ENCODE measurements at places on chromosomes 1 and 21.

- DNase-seq = peak; percentile 45
Measured at GRCh38 chr1:115977499-115978258, 1.4 kb downstream of the SLC22A15 start.

DNA sequence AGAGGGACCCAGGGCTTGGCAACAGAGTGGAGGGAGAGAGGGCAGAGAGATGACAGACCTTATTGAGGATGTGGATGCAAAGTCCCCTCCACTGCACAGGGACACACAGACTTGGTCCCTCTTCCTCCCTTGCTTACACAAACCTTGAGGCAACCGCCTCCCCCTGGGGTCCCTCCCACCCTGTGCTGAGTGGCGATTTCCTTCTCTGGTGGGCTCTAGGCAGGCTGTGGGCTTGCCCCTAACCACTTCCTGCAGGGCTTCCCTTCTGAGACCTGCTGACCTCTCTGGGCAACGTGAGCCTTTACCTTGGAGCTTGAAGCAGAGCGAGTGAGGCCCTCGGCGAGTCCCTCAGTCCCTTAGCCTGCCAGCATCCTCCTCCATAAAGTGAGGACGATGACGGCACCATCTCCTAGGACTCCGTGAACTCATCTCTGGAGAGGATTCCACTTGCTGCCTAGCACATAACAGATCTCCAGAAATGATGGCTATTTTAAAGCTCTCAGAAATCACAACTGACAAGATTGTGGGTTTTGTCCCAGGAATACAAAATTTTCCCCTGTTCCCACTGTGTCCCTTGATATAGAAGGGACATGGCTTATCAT is 25.0 kb downstream of the KIAA1614 start:
- no peak for DNase-seq

GRCh38 chr1:221557013-221557412 is 184.9 kb downstream of the DUSP10 start:
- DNase-seq = peak; percentile 30

DNA sequence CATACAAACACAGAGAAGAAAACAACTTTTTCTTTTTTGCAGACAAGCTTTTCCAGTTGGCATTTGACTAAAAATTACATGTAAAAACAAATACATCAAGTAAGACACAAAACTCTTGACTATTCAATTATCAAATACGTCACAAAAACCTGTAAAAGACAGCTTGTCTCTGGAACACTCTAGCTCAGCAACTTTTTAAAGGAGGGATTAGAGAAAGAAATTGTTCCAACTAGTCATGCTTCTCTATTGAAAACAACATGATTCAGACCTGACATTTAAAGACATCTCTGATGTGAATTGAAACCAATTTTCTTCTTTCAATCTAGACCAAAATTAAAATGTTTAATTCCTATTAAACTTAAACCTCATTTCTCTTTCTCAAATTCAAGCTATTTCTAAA is 30.3 kb downstream of the SMYD3 start:
- no peak for DNase-seq

DNA sequence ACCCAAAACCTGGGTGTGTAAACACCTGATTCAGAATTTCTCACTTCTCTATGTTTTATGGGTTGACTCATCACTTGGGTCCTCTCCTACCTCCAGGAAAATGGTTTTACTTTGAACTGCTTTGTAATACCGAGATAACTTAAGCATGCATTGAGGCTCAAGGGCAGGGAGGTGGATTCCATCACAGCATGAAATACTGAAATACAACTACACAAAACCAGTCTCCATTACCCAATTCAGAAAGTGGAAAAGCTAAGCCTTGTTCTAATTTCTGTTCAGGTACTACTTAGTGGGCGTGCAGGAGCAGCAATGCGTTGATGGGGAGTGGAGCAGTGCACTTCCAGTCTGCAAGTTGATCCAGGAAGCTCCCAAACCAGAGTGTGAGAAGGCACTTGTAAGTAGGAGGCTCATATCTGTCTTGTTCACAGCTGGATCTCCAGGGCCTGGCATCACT is 6.1 kb upstream of the C4BPA start:
- no peak for DNase-seq

DNA sequence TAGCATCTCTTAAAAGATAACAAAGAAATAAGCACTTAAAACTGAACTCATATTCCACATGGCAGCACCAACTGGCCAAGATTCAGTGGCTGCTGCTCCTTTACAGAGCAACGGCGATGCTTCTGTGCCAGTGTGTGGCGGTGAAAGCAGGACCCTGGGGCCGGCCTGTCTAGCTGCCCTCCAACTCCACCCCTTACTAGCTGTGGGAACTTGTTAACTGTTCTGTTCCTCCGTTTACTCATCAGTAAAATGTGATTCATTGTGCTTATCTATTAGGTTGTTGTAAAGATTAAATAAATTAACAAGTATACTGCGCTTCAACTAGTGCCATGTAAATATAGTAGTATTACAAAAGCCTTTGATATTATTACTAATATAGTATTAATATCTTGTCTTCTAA is 133.2 kb downstream of the GDAP2 start:
- DNase-seq = no peak

DNA sequence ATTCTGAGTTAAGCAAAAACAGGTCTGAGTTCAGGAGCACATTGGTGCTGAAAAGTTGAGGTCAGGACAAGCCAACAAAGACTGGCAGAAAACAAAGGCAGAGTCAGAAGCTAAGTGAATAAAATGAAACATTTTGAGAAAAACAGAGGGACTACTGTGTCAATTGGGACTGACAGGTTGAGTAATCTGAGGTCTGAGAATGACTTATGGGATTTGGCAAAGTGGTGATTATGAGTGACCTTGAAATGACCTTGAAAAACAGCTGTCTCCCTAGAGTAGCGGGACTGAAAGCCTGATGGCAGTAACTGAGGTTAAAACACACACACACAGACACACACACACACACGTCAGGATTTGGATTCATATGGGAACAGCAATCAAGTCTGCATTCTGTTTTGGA is 8.8 kb upstream of the COG2 start:
- no peak for DNase-seq

GRCh38 chr1:6771441-6771769 is 13.8 kb upstream of the CAMTA1 start:
- no peak for DNase-seq

- no peak for DNase-seq
Measured at GRCh38 chr1:27609210-27609555, 5.2 kb upstream of the AHDC1 start.

DNA sequence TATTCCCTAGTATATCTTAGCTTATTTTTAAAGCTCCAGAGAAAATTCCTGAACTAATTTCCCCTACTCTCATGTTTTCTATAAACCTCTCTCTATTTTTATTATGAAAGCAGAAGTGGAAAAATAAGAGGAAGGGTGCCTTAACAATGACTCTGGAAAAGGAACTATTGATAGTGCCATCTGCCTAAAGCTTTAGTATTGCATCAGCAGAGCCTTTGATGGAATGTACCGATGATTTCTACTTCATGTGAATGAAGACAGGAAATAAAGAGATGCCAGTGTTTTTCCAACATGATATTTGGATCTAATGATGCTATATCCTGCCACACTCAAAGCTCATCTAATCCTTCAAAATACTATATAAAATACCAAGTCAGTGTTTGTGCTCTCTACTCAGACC is 35.1 kb downstream of the TNFSF18 start:
- no peak for DNase-seq

DNA sequence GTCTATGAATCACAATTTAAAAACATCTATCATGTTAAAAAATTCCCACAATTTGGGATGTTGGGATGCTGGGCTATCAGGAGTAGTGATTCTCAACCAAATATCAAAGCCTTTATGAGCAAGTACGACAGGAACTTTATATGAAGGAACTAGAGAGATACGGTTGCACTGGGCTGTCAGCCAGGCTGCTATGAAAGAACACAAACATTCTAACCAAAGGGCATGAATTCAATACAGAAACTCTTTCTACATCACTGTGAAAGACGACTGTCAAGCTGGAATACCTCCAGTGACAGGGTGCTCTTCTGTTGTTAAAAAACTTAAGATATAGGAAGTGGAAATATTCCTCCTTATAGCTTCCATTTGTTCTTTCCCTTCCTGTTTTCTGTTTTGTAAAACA is 9.8 kb downstream of the CACNA1E start:
- no peak for DNase-seq

DNA sequence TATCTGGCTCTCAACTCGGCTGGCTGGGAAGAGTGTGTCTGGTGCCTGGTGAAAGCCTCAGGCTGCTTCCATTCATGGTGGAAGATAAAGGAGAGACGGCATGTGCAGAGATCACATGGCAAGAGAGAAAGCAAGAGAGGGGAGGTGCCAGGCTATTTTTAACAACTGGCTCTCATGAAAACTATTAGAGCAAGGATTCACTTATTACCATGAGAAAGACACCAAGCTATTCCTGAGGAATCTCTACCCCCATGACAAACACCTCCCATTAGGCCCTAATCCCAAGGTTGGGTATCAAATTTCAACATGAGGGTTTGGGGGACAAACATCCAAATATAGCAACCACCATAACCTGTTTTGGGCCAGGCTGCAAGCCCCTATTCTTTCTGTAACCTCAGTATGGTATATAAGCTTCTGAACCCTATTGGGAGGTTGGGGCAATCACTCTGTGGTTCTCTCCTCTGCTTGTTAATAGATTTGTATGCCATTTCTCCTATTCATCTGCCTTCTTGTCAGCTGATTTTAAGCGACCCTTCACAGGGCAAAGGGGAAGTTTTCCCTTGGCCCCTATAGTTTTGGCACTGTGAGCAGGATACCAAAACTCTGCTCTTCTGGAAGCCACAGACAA is 179.0 kb upstream of the TNR start:
- DNase-seq = no peak

GRCh38 chr1:81478219-81478618 is 322.5 kb upstream of the ADGRL2 start:
- DNase-seq = no peak

DNA sequence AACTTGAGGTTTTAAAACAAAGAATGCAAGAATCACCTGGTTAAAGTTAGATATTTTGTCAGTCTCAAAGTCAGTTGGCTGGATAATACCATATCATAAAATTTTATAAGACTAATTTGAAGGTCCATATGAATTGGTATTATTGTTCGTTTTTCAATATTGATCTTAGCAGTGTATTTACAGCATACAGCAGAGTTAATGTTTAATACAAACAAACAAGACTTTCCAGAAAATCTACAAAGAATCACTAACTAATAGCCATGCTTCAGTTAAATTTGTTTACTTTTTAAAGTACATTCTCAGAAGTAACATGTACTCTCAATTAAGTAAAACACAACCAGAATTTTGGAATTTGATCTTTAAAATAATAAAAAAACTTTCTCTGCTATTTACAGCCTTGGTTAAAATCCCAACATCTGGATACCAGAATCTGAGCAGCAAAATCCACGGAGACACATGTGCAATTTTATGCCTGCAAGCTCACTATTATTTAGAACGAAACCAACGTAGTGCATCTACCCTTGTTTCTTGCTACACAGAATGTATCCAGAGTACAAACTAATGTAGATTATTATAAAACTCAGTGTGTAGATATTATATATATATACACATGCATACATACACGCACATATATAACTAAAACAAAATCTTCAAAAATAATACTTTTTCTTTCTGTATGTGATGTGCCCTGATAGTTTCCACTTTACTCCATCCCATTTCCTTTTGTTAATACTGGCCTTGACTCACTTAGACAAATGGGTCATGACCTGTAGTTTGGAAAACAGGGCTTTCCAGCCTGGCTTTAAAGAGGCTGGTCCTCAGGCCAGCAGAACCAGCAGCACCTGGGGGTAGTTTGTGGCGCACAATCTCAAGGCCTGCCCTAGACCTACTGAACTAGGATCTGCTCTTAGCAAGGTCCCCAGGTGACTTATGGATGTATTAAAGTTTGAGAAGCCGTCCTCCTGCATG is 63.6 kb upstream of the ERG start:
- no peak for DNase-seq

- no peak for DNase-seq
Measured at GRCh38 chr21:40803101-40803500, 43.9 kb downstream of the DSCAM start.

DNA sequence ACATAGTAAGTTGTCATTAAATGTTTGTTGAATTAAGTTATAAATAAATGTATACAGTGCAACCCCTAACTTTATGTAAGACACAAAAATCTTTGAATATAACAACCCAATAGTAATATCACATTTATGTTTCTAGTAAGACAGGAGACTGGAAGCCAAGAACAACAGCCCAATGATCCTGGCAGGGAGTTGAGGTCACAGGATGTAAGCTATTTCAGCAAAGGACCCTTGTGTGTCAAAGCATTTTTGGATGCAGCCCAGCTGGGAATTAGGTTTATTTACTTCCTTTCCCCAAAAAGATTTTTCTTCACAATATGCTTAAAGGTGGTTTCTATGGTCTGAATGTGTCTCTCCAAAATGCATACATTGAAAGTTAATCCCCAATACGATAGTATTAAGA is 34.0 kb upstream of the ABCA4 start:
- DNase-seq = no peak

DNA sequence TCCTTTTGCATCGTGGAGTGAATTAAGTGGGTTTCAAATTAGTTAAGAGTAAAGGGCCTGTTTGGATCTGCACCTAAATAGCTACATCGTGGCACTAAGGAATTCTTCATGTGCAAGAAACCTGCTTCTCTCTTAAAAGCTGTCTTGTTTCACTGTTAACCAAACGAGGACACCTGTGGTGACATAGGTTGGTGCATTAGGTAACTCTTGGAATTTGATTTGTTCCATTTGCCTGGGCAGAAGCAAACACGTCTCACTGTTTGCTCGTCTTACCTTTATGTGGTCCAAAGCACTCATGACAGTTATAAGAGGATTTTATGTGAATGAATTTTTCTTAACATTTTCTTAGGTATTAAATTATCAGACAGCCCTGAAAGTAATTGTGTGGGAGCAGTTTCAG is 60.9 kb downstream of the PRDM2 start:
- DNase-seq = no peak

GRCh38 chr1:26126321-26127084 is 14.9 kb downstream of the PDIK1L start:
- DNase-seq = no peak

DNA sequence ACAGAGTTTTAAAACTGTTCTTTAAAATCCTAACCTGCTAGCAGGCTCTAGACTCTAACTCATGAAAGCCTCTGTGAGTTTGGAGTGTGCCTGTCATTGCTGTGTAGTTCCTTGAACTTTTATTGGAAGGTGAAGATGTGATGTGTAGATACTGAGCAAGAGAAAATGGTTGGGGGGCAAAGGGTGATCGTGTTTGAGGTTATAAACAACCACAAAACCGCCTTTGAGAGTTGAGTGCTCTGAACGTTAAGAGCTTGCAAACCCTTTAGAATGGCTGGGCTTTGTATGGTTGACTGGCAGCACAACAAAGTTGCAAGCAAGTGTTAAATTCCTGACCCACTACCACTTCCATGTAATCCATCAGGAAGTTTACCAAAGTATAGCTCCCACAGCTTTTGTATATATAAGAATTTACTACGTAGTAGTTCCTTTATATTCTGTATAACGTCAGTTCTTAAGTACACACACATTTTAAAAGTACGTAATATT is 19.6 kb downstream of the BACE2 start:
- no peak for DNase-seq
